ENCODE measurements at places on chromosomes 12 and 14.
A peak's percentile ranks its signal among the peaks of the same experiment; 100 is the strongest.

DNA sequence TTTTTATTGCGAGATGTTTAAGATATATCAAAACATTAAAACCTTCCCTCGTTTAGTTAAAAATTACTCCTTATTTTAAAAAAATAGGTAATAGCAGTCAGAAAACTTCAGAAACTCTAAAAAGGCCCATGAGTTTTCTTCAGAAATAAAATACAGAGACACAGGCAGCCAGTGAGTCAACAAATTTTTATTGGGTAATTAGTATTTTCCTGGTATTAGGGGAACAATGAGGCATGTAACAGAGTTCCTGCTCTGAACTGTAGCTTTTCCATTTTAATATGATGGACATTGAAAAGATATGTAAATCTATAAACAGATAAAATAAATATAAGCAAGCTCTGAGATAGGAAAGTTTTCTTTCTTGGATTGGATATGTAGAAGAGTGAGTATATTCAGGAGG lies 399 bp upstream of the ZNF705A start:
- peak; percentile 79 for DNase-seq

GRCh38 chr12:75933101-75933500 lies 98.5 kb downstream of the PHLDA1 start:
- DNase-seq, result peak; percentile 39

- peak; percentile 78 for DNase-seq
Measured at GRCh38 chr12:90100579-90100978, 391.9 kb upstream of the ATP2B1 start.

DNA sequence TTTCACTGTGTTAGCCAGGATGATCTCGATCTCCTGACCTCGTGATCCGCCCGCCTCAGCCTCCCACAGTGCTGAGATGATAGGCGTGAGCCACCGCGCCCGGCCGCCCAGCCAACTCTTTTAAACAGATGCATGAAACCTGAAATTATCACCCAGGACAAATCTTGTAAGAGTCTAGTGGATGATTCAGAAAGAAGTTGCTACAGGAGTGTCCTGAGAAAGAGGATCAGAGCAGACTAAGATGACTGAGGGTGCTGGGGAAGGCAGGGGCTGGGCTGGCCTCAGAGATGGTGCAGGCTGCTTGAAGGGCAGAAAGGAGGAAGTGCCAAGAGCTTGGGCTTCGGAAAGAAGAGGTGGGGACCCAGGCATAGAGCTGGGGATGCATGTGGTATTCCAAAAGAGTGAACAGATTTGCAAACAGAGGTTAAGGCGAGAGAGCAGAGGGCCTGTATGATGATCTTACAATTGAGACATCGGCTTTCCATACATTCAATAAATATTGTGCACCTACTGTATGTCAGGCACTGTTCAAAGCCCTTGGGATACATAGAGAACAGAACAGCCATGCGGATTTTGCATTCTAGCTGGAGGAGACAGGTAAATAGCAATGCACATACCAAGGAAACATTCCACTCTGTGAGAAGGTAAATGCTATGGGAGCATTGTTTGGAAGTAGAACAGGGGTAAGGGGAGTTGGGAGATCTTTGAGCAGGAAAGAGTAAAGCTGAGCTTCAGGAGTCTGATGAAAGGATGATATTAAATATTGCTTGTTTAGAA lies 7.4 kb upstream of the CD9 start:
- DNase-seq, result peak; percentile 81

- DNase-seq, result no peak
Measured at GRCh38 chr12:39329018-39329417, 113.9 kb downstream of the KIF21A start.

- no peak for DNase-seq
Measured at GRCh38 chr12:57107456-57108155, 3.6 kb downstream of the STAT6 start.

DNA sequence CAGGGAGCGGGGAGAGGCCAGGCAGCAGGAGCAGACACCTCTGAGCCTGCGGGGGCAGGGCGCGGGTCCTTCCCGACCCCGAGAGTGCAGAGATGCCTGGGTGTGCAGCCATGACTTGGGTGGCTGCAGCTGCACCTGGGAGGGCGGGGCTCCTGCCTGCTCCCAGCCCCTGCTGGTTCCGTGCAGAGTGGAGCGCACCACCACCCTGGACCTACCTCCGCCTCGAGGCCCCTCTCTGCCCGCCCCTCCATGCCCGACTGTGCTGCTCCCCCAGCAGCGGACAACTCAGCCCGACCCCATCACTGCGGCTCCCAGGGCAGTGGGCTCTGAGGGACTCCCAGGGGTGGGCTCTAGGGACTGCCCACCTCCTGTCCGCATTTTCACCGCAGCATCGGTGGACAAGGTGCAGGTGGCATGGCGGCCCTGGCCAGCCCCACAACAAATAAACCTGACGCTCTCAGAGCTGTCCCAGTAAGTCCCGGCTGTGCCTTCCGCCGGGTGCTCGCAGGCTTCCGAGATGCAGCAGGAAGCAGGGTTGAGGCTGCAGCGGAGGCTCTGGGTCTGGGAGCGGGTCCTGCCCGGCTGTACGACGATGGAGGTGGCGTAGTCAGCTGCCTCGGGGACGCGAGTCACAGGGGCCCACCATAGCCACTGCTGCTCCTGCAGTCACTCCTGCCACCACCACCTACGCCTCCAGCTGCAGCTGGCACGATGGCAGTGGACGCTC lies 392.0 kb upstream of the CCDC196 start:
- no peak for DNase-seq

DNA sequence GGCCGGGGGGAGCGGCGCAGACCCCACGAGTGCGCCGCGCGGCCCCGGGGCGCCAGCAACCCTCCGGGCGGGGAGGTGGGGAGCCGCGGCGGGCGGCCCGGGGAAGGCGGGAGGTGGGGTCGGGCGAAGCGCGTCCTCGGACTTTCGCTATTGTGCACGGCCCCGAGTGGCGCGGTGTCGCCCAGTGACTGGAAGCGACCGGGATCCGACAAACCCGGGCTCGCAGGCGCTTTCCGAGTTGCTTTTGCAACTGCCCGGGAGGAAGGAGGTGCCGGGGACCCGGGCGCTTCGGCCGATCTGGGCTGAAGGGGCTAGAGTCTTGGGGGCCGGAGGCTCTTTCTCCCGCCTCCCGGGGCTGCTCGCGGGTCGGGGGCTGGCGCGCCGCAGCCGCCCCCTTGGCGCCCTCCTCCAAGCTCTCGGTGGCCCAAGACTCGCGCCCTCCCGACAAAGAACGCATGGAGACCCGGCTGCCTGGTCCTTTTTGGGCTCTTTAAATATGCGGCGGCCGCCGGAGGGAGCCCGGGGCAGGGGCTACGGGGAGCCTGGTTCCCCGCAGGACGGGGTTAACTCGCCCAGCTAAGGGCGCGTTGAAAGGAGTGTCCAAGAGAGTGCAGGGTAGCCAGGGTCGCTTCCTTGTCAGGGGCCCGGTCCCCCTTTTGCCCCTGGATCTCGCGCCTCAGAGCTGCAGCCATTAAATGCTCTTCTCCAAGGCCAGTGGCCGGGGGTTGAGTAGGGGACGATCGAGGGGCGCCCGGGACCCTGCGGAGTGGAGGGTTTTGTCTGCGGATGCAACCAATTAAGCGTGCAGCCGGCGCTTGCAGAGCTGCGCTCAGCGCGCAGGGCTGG lies 1.4 kb downstream of the HMGA2 start:
- peak; percentile 26 for DNase-seq

GRCh38 chr12:127064207-127064606 lies 1202.8 kb upstream of the TMEM132C start:
- DNase-seq, result no peak

DNA sequence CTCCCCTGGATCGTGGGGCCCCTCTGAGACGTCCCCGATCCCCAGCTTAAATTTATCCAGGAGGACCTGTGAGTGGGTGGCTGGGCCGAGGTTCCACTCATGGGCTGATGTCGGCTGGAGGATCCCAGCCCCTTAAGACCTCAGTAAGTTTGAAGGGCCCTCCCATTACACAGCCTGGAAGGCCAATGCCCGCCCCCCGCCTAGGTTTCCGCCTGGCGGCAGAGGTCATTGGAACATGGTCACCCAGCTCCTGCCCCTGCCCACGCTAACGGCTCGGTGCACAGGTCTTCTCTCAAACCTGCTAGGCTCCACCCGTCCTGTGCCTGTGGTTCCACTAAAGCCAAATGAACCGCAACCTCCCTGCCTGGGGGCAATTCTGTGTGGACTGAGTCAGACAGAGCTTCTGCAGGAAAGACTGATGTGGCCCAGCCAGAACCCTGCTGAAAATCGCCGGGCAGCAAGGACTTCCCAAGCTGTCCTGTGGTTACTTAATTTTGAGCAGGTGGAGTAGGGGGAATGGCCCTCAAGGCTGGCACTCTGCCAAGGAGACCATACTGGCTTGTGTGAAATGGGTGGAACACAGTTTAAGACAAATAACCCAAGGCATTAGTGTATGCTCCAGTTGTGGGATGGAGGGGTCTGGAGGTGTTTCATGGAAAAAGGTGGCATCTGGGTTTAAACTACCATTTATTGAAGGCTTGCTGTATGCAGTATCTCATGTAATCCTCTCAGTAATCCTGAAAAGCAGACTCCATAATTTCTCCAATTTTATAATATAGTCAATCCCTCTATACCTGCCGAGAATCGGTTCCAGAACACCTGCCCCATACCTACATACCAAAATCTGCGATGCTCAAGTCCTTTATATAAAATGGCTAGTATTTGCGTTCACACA lies 903 bp upstream of the NT5DC3 start:
- DNase-seq, result peak; percentile 26

- DNase-seq, result peak; percentile 12
Measured at GRCh38 chr12:66514581-66514980, 164.3 kb downstream of the GRIP1 start.

DNA sequence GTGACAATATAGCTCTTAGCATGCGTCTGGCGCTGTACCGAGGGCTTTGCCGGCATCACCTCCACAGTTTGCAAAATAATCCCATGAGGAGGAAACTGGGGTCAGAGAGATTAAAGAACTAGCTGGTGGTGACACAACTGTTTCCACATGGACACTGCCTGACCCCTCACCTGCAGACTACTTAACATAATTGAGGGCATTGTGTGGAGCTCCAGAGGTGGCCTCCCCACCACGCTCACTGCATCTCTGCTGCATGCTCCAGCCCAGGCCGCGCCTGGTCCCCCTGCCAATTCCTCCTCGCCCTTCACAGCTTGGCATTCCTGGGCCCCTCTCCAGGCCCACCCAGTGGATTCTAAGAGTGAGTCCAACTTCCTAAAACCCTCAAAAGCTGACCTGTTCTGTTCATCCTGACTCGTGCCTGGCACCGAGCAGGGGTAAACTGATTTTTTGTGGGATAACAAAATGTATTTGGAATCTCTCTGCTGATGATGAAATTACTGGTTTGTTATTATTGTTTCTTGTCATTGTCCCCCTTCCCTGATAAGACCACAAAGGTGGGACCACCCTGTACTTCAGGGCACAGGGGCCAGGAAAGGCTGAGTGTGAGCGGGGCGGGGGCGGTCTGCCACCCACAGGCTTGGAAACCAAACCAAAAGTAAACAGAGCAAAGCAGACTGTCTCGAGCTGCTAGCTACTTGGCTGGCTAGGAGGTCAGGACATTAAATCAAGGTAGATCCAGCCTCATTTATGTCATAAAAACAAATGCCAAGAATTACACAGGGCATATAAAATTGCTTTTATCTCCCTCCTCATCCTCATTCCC lies 40.6 kb downstream of the CHGA start:
- no peak for DNase-seq

GRCh38 chr12:117742721-117743120 lies 226.1 kb downstream of the KSR2 start:
- no peak for DNase-seq

DNA sequence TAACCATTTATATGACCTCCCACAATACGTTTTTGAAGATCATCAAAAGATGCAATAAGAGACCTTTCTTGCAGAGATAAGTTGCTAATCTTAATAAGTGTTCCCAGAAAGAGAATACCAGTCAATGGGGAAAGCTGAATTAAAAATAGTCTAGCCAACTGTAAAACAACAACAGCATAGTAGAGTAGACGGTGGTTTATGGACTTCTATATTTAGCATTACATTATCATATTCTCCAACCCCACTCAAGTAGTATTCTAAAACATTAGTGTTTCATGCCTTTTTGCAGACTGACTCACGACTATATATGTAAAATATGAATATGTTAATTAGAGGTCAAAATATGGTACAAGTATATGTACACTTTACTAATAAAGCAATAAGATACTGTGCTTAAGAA lies 218.9 kb downstream of the MED13L start:
- DNase-seq, result no peak

GRCh38 chr12:53999559-54000115 lies 324 bp upstream of the HOXC9 start:
- no peak for DNase-seq

GRCh38 chr12:62643486-62643885 lies 176.9 kb downstream of the MON2 start:
- DNase-seq, result no peak

GRCh38 chr12:110304061-110304551 lies 23.1 kb downstream of the ATP2A2 start:
- DNase-seq, result peak; percentile 48

DNA sequence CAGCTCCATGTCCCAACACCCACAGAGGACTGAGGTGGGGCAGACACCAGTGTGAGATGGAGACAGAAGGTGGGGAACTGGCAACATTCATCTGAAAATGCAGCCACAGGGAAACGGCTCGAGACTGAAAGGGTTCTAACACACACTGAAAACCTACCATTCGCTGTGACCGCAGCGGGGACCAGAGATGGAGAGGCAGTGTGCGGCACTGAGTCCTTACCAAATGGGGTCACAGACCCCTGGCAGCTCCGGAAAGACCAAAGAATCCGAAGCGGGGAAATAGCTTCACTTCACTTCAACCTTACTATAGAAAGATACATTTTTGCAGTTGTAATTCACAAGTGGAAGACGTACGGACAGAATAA lies 9.6 kb downstream of the BAG5 start:
- no peak for DNase-seq

DNA sequence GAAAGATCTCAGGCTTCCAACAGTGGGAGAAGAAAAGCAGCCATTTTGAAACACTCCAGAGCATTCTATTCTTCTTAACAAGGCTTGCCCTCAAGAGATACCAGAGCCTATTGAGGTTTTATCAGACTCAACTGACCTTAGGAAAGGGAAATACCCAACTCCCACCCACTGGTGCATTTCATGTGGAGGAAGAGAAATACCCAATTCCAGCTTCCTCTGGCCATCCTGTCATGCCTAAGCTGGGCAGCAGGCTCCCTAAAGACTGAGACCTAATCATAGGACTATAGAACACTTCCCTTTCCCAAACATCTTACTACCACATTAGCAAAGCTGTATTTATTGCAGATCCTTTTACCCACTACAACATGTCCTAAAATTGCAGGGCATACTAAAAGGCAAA lies 164.5 kb downstream of the KIF21A start:
- peak; percentile 29 for DNase-seq

GRCh38 chr14:80644826-80645225 lies 296.7 kb downstream of the CEP128 start:
- DNase-seq, result no peak

DNA sequence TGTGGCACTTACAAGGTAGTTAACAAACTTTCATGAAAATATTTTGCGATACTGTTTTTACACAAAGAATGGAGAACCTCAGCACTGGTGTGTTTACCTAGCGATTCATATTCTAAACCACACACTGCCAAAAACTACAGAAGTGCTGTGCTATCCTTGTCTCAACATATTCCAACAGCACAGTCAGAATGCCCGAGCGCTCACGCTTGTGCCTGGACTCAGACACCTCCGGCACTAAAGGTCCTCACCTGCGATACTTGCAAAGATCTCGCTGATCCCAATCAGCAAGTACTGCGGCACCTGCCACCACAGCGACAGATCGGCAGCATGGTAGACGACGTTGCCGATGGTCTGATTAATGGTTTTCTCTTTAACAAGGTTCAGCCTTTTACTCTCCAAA lies 23.2 kb downstream of the SLC15A4 start:
- no peak for DNase-seq
